SK-MEL-5 (cell line): ENCODE measurements at places on chromosomes 6 and 20.

DNA sequence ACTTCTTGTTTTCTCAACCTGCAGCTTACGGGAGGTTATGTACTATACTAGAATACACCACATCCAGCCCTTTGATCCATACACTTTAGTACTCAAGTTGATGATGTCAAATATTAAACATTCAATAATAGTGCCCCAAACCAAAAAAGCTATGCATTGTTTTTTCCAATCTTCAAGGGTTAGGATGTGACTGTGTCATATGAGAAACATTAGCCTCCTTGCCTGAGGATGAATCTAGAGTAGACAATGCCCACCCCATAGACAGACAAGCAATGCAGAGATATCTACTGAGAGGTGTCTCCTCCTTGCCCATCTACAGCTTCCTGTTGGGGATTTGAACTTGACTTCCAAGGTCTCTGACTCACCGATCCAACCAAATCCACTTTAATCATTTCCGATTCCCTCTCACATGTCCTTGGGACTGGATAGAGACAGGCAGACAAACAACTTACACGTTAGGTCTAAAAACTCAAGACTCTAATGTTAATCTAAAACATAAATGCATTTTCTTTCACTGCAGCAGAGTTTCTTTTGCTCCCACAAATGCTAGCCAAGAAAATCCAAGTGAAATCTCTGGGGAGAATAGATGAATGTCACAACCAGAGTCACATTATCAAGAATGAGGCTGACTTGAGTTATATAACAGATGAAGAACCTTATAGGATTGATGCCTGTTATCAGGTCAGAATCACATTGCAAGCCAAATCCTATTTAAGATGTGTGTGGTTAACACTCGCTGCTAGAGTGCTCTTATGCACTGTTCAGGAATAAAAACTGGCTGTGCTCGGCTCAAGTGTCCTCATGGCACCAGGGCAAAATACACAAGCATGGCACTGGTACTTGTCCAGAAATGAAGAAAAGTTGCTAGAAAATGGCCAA, 75.5 kb upstream of the TNFAIP3 start:
- DNase-seq, result peak; percentile 92

DNA sequence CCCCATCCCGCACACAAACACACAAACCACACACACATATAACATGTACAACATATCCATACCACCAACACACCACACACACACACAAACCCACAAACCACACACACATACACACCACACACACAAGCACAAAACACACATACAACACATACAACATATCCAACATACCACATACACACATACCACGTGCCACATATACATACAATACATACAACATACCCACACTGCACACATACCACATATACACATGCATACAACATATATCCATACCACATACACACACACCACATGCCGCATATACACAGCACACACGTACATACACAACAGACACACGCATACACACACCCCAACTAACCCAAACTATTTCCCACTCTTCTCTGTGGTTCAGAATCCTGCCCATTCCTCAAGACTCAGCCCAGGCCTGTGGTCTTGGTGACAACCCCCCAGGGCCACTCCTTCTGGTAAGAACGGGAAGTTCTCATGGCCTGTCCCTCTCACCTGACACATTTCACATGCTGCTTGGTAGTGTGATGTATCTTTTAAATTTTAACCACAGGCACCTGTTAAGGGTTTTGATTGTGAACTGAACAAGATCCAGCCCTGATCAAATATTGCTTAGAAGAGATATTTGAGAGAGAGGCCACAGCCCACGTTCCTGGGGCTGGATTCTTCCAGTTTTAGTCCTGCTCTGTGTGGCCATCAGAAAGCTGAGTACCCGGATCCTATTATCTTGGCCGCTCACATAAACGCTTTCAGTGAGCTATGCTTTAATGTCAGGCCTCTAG, 55.9 kb upstream of the KCNK16 start:
- no peak for DNase-seq

DNA sequence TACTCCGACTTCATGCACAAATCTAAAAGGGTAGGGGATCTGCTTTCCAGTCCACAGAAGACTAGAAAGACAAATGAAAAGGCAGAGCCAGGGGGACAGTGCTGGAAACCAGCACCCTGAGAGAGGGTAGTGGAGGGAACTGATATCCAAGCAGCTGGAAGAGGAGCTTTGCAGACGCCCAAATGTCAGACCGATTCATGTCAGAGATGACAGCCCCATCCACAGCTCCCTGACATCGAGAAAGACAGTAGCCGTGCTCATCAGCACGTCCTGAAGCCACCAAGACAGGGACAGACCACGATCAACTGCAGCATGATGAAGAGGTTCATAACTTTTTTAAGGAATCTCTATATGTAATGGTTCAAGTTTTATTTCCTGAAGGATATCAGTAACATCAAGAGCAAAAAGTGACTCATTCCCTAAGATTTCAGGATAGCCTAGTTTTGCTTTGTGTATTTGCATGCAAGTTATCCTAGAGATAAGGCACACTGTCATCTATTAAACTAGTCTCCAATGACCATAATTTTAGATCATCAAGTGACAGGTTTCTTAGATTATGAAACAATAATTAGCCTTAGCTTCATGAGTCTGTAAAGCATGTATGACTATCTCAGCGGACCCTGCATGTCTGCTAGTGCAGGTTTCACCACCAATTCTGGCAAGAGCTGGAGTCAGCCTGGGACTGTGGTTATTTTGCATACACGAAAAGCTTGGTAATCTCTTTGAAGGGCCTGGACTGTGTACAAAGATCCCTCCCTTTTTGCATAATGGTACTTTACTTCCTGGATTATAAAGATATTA, 43.0 kb downstream of the PRDM1 start:
- no peak for DNase-seq

GRCh38 chr6:39476151-39476550, 153.6 kb upstream of the KCNK16 start:
- no peak for DNase-seq

- DNase-seq, result no peak
Measured at GRCh38 chr6:160979061-160979708, 12.4 kb upstream of the MAP3K4 start.

DNA sequence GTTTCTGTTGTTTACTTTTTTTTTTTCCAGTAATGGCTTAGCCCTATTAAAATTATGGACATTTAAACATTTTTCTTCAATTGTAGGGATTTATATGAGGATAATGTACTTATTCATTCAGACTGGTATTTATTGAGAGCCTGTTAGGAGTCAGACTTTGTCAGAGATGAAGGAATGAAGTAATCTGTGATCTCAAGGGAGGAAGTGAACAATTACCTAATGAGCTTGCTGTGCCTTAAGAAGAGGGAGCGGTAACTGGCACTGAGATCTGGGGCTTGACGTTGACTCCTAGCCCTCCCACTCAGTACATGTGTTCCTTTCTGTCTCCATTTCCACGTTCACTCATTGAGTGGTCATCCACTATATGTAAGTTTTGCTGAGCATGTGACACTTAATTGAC, 12.6 kb downstream of the AFDN start:
- no peak for DNase-seq

DNA sequence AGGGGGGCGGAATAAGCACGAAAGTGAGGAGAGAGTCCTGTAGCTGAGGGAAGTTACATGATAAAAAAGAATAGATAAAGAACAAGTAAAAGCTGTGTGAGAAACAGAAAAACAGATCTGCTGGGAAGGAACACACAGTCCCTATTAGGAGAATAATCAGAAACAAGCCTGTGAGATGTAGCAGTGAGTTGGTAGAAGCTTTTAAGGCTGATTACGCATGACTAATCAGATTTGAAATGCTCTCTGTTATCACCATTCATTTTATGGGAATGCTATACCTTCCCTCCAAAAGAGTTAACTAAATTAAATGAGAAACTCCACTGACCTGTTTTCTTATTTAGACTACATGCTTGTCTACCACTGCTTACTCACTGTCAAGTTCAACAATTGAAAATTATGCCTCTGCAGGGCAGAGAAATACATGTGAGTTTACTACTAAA, 15.8 kb downstream of the REPS1 start:
- no peak for DNase-seq

- peak; percentile 43 for DNase-seq
Measured at GRCh38 chr20:63536241-63536977, 767 bp downstream of the PTK6 start.

- no peak for DNase-seq
Measured at GRCh38 chr6:143022587-143022986, 38.1 kb upstream of the AIG1 start.

GRCh38 chr6:126002755-126003679, 16.7 kb downstream of the TRMT11 start:
- peak; percentile 27 for DNase-seq

DNA sequence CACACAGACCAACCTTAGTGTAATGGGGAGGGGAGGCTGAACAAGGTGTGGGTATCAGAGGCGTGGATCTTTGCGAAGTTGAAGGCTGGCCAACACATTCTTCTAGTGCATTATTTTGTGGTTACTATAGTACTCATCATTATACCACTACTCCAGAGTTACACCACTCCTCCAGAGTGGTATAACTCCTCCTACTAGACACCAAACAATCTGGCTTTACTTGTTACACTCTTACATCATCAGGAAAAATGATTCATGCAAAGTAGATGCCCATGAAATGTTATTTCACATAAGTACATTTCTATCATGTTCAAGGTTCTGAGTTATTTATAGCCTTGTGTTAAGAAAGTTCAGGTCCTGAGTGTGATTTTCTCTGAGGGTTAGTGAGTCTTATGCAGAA, 443.1 kb upstream of the OPRM1 start:
- DNase-seq, result no peak

DNA sequence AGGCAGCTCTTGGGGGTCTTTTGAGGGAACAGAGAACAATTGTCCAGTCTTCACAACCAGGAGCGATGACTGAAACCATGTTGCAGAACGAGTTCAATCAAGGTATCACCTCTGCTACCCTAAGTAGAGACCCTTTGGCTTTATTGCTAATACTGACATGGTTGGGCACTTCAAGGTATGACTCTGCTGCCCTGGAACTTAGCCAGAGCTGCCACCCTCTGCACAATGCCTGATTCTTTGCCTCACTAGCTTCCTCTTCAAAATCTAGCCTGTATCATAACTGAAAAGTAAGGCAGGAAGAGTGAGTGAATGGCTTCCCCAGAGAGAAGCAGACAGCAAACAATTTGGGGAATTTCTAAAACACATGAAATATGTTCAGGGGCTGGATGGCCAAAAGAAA, 592.7 kb upstream of the NRSN1 start:
- no peak for DNase-seq

DNA sequence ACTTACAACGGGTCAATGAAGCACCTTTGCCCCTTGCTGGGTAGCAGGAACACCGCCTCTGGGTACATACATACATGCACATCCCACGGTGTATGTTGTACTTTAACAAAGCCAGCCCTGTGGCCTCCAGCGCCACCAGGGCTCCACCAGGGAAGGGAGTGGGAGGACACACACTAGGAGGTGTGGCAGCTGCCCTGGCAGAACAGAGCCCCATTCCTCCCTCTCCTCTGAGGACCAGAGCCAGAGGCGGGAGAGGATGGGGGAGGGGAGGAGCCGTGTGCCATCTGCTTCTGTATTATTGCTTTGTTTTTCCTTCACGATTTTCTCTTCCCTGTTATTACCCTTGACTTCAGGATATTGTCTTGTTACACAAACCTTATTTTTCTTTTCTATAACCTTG, 105.8 kb upstream of the TRAF3IP2 start:
- DNase-seq, result peak; percentile 29

DNA sequence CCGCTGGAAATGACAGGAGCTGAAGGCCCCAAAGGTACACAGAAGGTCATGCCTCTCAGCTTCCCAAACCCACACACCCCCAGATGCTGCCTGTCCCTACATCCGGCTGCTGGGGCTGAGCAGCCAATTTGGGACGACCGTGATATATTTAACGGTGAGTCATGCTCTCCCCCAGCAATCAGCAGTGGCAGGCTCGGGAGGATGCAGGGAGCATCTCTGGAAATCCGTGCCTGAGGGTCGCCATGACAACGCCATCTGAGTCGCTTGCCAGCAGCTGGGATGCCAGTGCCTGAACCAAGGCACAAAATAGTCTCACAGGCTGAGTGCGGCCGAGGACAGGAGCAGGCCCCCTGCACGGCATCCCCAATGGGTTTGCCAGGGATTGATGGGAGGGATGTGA, 57.9 kb downstream of the KCNB1 start:
- DNase-seq, result no peak

DNA sequence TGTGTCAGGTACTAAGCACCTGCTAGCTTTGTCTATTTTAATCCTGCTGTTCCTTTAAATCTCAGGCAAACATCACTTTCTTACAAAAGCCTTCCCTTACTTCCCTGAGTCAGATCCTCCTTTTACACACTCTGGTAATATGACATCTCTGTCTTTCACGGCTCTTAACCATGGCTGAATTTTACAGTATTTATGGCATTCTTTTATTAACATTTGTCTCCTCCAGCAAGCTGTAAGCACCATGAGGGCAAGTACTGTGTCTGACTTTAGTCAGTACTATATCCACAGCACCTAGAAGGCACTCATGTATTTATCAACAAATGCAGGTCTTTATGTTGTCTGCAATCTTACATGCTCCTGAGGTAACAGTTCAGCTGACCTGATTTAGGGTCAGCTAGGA, 33.7 kb upstream of the HBS1L start:
- DNase-seq, result no peak

DNA sequence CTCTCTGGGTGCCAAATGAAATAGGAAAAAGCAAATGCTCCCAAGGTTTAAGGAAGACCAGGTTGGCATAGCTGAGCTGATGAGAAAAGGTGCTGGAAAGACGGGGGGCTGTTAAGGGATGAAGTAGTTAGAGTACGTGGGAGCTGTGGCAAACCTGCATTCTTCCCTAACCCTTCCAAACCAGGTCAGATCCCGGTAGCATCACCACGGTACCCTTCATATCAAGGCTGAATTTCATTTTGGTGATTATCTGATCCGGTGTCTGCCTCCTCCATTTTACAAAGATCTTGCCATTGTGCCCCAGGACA, 68.0 kb upstream of the PIM1 start:
- no peak for DNase-seq

DNA sequence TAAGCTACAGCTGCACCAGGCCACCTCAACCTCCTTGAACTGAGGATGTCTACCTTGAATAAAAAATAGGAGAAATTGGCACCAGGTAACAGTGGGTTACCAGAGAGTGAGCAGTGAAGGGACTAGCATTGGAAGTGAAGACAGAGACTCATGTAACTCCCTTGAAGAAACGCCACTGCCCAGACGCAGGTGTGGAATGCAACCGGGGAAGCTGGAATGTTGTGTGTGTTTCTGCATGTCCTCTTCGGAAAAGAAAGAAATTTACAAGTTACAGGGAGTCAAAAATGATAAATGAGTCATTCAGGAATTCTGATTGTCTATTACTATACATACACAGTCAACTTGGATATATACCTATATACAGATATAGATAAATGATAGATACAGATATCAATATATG, 514.7 kb upstream of the AGPAT4 start:
- DNase-seq, result no peak
